ENCODE measurements at places on chromosomes 3 and 15.

DNA sequence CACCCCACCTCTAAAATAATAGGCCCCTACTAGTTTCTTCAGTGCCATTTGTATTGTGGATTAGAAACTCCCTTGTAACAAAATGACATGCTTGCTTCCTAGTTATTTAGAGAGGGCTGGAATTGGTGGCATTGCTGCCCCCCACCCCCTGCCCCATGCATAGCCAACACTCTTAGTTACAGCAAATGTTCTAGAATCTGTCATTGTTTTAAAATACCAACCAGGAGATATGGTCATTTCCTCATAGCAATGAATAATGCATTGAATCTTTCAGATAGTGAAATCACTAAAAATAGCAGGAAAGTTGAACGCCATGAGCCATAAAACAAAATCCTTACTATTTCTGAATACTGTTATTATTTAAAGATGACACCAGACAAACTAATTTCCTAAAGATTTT, 292.5 kb downstream of the ARPP21 start:
- DNase-seq: no peak

DNA sequence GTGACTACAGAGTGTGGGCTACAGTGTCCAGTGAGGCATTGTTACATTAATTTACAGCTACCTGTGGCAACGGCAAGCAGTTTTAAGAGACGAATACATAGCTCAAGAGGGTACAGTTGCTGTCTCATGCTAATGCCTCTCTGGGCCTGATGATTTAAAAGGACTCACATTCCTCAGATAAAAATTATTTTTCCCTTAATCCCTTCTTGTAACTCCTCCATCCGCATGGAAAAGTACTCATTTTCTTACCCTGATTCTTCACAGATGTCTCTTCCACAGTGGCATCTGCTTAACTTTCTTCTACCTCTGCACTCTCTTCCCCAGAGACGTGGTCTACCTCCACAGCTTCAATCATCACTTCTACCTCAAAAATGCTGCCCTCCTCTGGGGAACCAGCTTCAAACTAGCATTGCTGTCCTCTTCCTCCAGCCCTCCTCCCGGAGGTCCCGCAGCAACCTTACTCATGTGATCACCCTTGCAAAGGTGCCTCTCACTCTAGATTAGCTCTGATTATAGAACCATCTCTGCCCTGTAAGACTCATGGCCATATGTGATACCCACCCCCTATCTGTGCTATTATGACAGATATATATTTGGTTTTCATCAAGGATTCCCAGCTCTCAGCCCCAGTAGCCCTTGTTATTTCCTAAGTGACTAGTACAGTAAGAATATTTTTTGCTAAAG, 21.4 kb upstream of the ABHD17C start:
- no peak for DNase-seq

- peak; percentile 37 for DNase-seq
Measured at GRCh38 chr15:89016549-89017041, 71.7 kb upstream of the ABHD2 start.

DNA sequence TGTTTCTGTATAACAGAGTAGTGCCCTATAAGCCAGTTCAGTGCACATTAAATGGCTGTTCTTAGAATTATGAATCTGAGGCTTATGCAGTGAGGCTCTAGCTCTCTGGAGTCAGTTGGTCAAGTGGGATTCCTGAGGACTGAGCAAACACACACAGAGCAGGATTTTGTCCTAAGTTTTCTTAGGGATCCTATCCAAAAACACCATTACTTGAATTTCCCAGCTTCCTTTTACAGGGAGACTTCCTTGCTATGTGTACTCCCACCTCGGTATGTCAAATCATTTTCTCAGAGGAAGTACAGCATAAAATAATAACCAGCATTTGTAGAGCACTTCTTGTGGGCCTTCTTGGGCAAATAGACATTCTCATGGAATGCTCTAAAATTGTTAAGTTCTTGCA, 63.1 kb upstream of the GOLGA6B start:
- DNase-seq: no peak

GRCh38 chr3:81394651-81395524, 366.6 kb downstream of the GBE1 start:
- no peak for DNase-seq
